ENCODE measurements at places on chromosomes 16 and 17.

GRCh38 chr16:68686905-68687304, 41.8 kb downstream of the CDH3 start:
- no peak for DNase-seq

GRCh38 chr17:12107905-12108304, 87.2 kb downstream of the MAP2K4 start:
- no peak for DNase-seq

DNA sequence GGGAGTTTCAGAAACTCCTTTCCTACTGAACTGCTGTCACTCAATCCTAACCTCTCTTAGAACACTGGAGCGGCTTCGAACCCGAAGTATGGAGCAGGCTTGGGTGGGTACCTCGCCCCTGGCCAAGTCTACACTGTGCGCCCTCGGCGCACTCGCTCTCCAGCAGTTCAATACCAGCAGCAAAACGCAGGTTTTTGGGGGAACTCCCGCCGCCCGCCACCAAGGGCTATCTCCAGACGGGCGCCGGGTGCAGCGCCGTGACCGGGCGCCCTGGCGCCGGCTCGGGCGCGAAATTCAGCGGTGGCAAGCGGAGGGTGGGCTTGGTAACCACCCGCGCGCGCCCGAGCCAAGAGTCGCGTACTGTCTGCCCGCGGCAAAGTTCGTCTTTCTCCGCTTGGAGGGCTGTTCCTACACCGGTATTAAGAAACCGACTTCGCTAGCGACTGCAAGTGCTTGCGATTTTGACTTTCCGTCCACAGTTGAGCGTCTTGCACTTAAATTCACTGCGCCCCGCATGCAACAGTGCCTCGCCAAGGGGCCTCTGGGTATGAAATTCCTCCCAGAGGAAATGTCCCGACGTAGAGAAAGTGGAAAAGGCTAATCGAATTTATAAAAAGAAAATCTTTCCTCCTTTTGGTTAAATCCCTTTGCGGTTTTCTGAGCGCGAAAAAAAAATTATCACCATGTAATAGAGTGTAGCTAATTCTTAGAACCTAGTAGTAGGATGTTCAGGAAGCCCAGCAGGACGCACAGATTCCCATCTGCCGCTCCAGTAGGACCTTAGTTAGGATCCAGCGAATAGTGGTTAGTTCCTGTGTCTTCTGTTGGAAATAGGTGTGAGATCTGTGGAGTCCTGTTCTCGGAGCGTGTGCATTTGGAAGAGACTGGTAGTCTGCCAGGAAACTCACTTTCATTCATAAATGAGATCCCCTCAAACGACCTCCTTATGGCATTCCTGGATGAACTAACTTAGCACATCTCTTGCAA, 5.0 kb upstream of the SALL1 start:
- DNase-seq, result no peak

DNA sequence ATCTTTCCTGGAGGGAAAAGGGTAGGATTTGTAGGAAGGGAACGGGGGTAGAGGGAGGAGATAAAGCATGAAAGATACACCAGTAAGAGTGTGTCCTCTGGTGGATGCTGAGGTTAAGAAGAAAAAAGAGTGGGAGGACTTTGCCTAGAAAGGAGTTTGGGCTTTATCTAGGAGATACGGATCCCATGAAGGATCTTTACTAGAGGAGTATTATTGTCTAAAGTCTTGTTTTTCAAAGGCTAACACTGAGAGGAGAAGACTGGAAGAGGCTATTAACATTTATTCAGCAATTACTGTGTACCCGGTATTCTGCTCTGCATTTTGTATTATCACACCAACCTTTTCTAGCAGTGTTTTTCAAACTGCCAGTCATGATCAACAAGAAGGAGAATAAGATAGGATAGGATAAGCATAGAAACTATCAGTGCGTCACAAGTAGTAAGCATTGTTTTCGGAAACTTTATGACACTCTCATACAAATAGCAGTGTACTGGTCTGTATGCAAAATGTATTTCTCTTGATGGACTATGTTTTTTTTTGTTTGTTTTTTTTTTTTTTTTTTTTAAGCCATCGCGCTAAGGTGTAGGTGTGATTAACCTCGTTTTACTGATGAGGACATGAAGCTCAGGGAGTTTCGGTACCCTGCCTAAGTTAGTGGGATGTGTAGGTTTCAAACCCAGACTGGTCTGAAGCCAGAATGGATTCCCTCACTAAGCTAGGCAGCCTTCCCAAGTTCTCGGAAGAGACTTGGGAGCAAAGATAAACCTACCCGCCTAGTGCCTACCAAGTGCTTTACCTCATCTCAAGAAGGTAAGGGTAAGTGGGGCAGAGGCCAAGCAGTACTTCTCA, 1.3 kb upstream of the SP2 start:
- DNase-seq, result no peak

GRCh38 chr16:89919535-89920406, 1.1 kb downstream of the MC1R start:
- DNase-seq, result no peak

GRCh38 chr17:5355421-5356129, 63.9 kb downstream of the NUP88 start:
- no peak for DNase-seq

- DNase-seq, result no peak
These were observed 27.3 kb downstream of the KDM8 start for GRCh38 chr16:27230562-27231001.

DNA sequence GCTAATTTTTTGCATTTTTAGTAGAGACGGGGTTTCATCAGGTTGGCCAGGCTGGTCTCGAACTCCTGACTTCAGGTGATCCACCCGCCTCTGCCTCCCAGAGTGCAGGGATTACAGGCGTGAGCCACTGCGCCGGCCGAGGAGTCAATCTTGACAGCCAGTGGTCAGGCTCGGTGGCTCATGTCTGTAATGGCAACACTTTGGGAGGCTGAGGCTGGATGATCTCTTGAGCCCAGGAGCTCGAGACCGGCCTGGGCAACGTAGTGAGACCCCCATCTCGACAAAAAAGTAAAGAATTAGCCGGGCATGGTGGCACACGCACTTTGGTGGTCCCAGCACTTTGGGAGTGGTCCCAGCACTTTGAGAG, 608 bp upstream of the PGS1 start:
- no peak for DNase-seq

- peak; percentile 53 for DNase-seq
These were observed at the start of gene RHBDL1 for GRCh38 chr16:674968-675883. Gene RHBDL1 (plus strand): TSS chr16:675671. CDS start chr16:675791, 120 bp downstream.
